ENCODE measurements at places on chromosomes 2 and 18.

- no peak for DNase-seq
These were observed 671.0 kb upstream of the ACVR2A start for GRCh38 chr2:147173798-147174197.

- DNase-seq = no peak
These were observed 23.3 kb downstream of the SMAD7 start for GRCh38 chr18:48927286-48928080.

GRCh38 chr2:75523313-75524275 is 37.1 kb downstream of the EVA1A start:
- DNase-seq = no peak

GRCh38 chr18:46920653-46921052 is 3.3 kb downstream of the KATNAL2 start:
- DNase-seq = no peak

GRCh38 chr18:49274188-49274714 is 186.2 kb downstream of the DYM start:
- no peak for DNase-seq

GRCh38 chr2:112494828-112495227 is 12.9 kb downstream of the TTL start:
- no peak for DNase-seq

- no peak for DNase-seq
These were observed 1605.3 kb upstream of the ACVR2A start for GRCh38 chr2:146239392-146240135.

DNA sequence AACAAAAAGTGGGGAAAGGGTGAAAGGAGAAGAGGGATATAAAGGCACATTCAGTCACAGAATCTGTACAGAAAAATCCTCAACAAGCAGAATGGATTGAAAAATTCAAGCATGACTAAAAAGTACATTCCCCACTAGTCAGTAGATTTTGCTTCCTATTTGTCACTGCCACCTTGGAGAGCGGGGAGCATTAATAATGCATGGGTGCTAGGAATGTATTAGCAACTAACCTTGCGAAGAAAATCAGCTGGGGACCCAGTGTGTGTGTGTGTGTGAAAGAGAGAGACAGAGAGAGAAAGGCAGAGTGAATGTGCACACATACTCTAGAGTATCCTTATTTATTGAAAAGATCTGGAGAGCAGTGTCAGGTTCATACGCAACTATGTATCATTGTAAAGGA is 968.7 kb upstream of the ZEB2 start:
- DNase-seq = no peak

- DNase-seq = no peak
These were observed 166.0 kb downstream of the SRBD1 start for GRCh38 chr2:45445037-45445436.

GRCh38 chr18:79947054-79947755 is 4.2 kb downstream of the SLC66A2 start:
- no peak for DNase-seq

- no peak for DNase-seq
These were observed 19.5 kb downstream of the G6PC2 start for GRCh38 chr2:168920504-168921157.

- no peak for DNase-seq
These were observed 313.4 kb upstream of the ID2 start for GRCh38 chr2:8368463-8368862.

DNA sequence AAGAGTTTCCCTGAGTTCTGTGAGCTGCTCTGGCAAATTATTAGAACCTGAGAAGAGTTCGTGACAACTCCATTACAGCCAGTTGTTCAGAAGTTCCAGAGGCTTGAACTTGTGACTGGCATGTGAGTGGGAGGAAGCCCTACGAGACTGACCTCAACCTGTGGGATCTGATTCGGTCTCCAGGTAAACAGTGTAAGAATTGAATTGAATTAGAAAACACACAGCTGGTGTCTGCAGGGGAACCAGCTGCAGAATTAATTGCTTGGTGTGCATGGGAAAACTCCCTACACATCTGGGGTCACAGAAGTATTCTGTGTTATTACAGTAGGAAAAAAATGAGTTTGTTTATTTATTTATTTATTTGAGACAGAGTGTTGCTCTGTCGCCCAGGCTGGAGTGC is 14.0 kb upstream of the ITSN2 start:
- no peak for DNase-seq

DNA sequence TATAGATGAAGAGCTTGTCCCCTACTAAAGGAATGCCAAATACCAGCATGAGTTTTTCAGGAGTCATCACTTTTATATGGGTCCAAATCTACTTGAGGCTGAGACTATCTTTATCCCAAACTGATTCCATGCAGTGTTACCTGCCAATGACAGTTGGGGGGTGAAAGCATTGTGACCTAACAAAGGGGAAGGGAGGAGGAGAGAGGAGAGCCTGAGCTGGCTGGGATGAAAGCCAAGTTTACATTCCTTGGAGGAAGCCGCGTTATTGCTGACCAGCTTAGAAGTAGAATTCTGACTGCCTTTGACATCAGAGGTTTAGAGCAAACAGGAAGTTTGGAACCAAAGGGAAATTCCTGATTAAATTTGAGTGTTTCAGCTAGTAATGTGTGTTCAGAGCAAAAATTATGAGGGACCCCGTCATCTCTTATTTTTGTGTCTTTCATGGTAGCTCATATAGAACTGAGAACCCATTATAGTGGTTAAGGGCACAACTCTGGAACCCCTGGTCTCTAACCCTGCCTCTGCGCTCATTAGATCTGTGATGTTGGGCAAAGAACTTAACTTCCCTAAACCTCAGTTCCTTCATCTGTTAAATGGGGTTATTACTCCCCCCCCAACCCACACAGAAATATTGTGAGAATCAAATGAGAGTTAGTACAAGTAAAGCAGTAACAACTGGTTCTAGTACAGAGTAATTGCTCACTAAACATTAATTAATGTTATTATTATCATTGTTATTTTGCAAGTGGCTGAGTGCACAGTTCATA is 199.3 kb upstream of the EPAS1 start:
- peak; percentile 31 for DNase-seq

- no peak for DNase-seq
These were observed 6.2 kb downstream of the COPS9 start for GRCh38 chr2:240129731-240130392.

DNA sequence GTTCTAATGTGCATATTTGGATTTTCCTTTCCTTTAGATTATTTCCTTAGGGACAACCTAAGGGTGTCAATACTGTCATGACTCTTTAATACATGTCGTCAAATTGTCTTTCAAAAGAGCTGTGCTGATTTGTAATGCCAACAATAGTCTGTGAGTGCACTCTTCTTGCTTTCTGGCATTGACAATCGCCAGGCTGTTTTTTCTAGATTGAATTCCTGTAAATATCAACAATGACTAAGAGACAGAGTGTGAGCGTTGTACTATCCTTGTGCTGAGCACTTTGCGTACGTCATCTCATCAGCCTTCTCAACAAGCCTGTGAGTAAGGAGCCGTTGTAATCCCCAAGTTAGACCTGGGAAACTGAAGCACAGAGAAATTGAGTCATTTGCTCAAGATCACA is 96.0 kb downstream of the ACOXL start:
- no peak for DNase-seq

GRCh38 chr18:63951302-63951705 is 2.2 kb downstream of the HMSD start:
- DNase-seq = no peak

- DNase-seq = no peak
These were observed 2.0 kb downstream of the BCL2 start for GRCh38 chr18:63317556-63317946.

- DNase-seq = no peak
These were observed 20.3 kb downstream of the SNRPD1 start for GRCh38 chr18:21632393-21632792.

DNA sequence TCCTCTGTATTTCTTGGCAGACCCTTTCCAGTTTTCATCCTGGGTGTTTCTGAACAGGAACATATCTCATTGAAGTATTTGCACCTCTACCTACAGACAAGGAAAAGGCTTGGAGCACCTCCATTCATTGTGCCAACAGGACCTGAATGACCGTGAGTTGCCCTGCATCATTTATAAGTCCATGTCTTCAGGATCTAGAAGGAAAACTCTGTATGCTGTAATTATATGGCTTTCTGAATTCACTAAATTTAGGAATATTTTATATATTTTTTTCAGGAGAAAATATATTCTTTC is 402.3 kb upstream of the SLC14A2 start:
- no peak for DNase-seq

DNA sequence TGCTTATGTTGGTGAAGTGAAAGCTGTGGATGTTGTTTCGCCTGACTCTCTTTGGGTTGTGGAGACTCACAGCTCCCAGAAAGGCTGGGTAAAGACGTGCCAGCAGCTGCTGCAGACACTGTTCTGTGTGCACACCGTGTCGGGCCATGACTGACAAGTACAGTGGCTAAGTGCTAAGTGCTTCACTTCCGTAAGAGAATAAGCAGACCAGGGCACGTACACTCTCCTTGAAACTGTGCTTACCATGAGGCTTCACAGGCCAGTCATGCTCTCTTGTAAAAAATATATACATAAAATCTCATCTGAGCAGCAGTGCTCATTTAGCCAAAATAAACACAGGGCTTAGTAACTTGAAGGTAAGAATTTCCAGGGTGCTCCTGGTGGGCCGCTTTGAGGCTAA is 86.0 kb downstream of the NRP2 start:
- DNase-seq = no peak

DNA sequence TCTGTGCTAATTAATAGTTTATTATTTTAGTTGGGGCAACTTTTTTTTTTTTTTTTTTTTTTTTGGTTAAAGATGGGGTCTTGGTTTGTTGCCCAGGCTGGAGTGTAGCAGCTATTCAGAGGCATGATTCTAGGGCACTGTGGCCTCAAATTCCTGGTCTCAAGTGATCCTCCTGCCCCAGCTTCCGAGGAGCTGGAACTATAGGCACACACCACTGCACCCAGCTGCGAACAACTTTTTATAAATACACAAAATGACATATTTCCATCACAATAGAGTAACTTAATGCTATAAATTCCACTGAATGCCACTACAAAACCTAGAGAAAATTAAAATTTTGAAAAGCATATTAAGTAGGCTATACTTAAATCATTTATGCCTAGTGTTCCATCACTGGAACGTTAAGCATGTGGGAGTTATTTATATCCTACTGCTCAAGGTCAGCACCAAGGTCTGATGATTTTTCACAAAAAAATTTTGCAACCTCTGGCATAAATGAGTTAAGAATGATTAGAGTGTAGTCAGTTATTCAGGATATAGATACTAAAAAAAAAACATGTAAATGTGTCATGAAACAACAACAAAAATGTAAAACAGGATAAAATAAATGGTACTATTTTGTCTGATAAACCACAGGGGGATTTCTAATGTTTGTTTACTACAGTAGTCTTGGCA is 46.8 kb downstream of the GFPT1 start:
- no peak for DNase-seq

DNA sequence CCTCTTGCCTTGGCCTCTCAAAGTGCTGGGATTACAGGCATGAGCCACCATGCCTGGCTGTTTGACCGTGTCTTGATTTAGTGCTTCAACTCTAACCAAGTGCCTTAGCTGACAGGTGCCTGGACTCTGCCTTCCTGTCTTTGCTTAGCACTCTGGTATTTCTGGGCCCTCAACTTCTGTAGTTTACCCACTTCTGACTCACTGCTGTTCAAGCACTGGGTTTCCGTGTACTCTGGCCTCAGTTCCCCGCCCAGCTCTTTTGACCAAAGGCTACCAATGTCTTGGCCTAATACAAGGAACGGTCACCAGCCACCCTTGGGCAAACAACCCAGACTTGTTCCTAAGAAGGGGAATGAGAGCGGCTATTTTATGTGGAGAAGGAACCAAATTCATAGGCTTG is 35.7 kb upstream of the CABLES1 start:
- DNase-seq = no peak

DNA sequence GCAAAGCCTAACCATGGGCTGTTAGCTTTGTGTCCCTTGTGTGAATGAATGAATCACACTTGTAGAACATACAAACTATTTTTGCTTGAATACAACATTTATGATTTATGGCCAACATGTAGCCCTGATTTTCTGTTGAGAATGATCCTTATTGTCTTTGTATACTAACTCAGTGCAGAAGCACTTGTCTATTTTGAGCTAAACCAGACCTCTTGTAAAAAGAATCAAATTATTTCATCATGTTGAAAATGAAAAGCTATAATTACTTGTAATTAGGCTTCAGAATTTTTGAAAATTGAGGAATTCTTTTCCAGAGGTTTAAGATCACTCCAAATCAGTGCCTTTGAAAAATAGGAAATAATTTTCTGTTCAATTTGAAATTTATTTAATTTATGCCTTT is 85.9 kb downstream of the ZNF407 start:
- DNase-seq = no peak

DNA sequence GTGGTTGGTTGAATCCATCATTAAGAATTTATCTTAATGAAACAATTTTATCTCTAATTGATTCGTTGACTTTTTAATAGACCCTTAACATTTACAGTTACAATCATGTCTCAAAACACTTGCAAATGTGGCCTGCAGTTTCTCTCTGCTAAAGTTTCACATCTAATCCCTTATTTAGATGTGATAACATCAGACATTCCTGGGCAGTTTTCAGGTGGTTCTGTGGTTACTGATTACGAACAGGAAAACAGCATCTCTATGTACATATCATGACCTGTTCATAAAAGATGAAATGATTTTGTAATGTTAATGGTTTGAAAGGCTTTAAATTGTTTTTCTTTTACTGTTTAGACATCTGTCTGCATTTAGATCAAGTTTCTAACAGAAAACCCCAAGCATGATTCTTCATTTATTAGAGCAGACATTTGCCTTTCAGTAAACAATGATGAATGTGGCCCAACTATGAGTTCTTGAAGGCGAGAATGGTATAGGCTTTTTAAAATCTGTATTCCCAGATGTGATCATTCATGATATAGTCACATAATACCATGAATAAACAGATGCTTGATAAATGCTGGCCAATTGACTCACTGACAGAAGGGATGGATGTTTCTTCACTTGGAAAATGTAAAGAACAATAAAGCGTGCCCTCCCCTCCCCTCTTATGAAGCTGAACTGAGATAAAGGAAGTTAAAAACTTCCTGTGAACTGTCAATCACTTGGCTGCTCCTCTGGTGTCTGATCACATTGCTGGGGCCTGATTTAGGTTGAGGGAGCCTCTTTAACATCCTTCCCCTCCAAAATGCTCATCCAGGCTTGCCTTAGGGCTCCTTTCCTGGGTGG is 3.5 kb downstream of the CAPN14 start:
- DNase-seq = no peak

DNA sequence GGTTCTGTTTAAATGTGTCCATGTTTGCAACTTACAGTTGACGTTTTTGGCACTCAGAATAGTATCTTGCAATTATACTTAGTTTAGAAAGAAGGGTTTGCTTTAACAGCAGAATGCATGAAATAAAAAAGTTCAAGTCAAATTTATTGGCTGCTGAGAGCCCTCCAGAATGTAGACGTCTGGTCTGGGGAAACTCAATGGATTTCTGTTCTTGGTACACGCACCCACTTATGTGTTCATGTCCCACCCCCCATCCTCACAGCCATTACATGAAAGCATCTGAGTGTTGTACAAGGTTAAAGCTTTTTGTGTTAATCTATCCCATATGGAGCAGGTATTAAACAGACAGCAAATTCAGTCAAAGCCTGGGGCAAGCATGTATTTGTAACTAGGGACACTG is 219.5 kb downstream of the SOX11 start:
- DNase-seq = no peak

GRCh38 chr2:4762951-4763376 is 929.2 kb upstream of the SOX11 start:
- DNase-seq = no peak
